ENCODE measurements at places on chromosomes 1 and 21. TPM values are rescaled to one million over a fixed set of nuclear protein-coding genes. Genes with fewer than 3 reads are reported as not detected.

Gene LRRC53
- total RNA-seq = not detected

Gene LHX8
- total RNA-seq = not detected

Gene SYNC
- total RNA-seq = 10.6 TPM

Gene SLC5A9
- total RNA-seq = not detected

Gene MAP3K21
- total RNA-seq = 0.39 TPM

Gene AGT
- total RNA-seq = not detected

Gene OR2AK2
- not detected for total RNA-seq

Gene TRAF3IP3
- total RNA-seq = not detected

Gene LY9
- not detected for total RNA-seq

Gene APCS
- not detected for total RNA-seq

Measured in mammary microvascular endothelial cell (primary cell).